ENCODE measurements at places on chromosomes 3 and 15.

DNA sequence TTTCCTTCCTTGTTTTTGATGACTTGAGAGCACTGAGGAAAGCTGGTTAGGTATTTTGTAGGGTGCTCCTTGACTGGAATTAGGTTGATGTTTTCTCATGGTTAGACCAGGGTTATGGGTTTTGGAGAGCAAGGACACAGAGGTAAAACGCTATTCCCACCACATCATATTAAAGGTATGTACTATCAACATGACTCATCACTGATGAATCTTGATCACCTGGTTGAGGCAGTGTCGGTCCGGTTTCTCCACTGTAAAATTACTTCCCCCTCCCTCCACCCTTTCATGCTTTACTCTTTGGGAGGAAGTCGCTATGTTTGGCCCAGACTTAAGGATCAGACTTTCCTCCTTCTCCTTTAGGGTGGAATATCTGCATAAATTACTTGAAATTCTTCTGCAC, 201.6 kb downstream of the EDEM1 start:
- no peak for DNase-seq

GRCh38 chr3:191119415-191120295, 79.4 kb upstream of the OSTN start:
- no peak for DNase-seq

- no peak for DNase-seq
Measured at GRCh38 chr3:113100063-113100462, 109.3 kb downstream of the GTPBP8 start.

DNA sequence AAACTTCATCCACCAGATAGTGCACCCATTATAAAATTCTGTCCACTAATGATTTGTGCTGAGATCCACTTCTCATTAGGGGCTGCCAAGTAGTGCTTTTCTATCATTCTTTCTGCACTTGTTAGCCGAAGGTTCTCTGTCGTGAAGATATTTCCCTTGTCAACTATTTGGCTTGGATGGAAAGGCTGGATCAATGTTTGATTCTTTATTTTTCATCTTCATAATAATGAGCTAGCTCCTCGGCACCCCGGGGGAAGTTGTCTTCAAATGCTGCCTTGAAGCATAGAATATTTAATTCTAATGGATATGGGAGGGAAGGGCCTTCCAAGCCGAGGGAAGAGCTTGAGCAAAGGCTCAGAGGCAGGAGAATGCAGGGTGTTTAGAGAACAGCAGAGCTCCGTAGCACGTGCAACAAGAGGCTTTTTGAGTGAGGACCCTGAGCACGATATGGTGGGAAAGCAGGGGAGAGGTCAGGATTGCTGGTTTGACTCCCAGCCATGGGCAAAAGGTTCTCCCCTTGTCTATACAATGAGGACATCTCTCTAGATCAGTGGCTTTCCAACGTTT, 16.3 kb upstream of the MUC20 start:
- no peak for DNase-seq

DNA sequence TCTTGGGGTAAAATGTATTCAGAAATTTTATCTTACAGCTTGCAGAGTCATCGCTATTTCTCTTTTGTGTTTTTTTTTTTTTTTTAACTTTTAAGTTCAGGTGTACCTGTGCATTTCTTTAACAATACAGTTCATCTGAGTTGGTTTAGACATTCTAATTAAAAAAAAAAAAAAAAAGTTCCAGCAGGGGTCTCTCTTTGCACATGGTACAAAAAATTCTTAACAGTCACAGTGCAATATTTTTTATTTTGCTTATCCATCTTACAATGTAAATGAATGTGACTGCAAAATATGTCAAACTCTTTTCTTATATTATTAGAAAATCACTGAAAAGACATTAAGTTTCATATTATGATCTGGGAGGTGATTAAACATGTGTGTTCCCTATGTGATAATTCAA, 47.5 kb upstream of the SLC9A9 start:
- DNase-seq = peak; percentile 23

DNA sequence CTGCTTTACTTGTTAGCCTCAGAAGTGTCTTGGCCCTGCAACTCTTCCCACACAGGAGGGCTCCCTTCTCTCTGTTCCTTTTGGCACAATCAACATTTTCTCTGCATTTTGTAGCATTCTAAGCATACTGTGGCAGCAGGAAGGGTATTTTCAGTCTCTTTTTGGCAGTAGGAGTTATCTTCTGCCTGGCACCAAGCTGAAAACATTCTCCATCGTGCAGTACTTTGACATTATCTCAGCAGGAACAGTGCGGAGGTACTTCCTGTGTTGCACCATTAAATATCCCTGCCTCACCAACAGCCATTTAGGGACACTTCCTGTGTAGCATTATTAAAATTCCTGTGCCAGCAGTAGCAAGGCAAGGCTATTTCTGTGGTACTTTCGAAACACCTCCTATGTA, 233.2 kb upstream of the SEMA6D start:
- DNase-seq = no peak

DNA sequence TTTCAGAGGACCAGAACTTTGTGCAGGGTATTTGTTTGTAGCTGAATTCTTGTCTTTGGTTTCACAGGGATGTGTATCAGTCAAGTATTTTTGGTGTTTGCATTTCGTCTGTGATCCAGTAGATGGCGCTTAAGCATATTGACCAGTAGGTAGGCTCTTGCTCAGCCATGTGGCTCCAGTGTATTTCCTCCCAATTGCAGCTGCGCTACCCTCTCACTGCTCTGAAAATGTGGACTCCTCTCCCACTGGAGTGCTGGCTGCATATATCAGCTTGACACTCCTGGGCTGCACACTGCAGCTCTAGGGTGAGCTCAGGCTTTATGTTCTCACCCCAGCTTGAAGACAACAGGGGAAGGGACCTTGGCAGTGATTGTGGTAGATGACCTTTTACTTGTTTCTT, 1264.3 kb upstream of the ALCAM start:
- DNase-seq = peak; percentile 76

Data from fibroblast of upper back skin (primary cell).